Naive thymus-derived CD4-positive, alpha-beta T cell (primary cell): ENCODE measurements at places on chromosomes 2 and 18. TPM values are rescaled to one million over a fixed set of nuclear protein-coding genes. Genes with fewer than 3 reads are reported as not detected.

The GALNT14 gene
- total RNA-seq, result not detected

The DNAH6 gene
- 0.41 and 0.73 TPM in 2 replicates for total RNA-seq

The PSMA8 gene
- 0.19 TPM for total RNA-seq

The LIMS4 gene
- 0.29 and 0.46 TPM in 2 replicates for total RNA-seq

The DPP4 gene
- total RNA-seq, result 48.9 TPM

The OTOS gene
- not detected for total RNA-seq

The TTC32 gene
- 44.9 TPM for total RNA-seq

DNA sequence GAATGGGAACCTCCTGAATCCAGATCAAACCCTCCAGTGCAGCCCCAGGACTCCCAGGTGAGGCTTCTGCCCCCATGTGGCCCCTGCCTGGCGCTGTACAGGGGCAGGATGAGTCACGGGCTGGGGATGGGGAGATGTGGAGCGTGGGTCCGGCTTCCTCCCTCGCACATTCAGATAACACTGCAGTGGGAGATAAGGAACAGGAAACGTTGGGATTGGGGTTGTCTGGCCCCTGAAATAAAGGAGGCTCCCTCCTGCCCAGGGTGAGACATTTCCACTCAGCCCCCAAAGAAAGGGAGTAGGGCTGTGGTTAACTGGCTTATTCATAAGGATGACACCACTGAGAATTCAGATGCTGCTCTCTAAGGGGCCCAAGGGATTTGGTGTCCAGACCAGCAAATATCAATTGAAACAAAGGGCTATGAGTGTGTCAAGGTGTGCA, 30.7 kb downstream of the IGFBP5 start:
- no peaks in the 10 kb centered on the region for H3K36me3 ChIP-seq
- no peaks in the 10 kb centered on the region for H3K4me1 ChIP-seq
- DNase-seq, result no peak

GRCh38 chr2:201263779-201264178, 3.4 kb downstream of the CASP8 start:
- H3K27ac ChIP-seq, result peak overlapping the region; percentile 64
- H3K4me3 ChIP-seq, result peak overlapping the region; percentile 48
- no peak for DNase-seq

GRCh38 chr2:4291430-4291829, 588.1 kb downstream of the DCDC2C start:
- H3K4me1 ChIP-seq, result no peaks in the 10 kb centered on the region
- H3K27me3 ChIP-seq, result no peaks in the 10 kb centered on the region
- no peak for DNase-seq
- no peak overlapping the region for H3K4me3 ChIP-seq

DNA sequence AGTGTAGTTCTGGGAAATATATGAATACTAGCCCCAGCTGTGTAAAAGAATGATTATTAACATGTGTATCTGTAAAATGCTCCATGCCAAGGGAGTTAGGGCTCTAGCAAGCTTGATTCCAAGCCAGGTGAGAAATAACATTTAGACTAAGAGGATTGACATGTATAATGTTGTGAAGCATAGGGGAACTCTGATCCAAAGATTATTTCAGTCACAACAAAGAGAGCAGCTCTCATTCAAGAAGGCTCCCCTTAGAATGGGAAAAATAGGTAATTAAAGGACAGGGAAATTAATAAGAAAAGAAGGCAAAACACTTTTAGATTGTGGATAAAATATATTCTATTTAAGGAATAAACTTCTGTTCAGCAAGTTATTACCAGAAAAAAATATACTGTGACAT, 347.3 kb upstream of the CDH7 start:
- no peak for DNase-seq
- H3K27ac ChIP-seq, result no peak overlapping the region
- H3K36me3 ChIP-seq, result no peaks in the 10 kb centered on the region
- no peak overlapping the region for H3K4me3 ChIP-seq
- H3K27me3 ChIP-seq, result no peaks in the 10 kb centered on the region
- no peaks in the 10 kb centered on the region for H3K4me1 ChIP-seq

GRCh38 chr2:136985044-136985443, 219.7 kb downstream of the THSD7B start:
- no peaks in the 10 kb centered on the region for H3K36me3 ChIP-seq
- no peaks in the 10 kb centered on the region for H3K27me3 ChIP-seq
- no peaks in the 10 kb centered on the region for H3K4me1 ChIP-seq
- no peak for DNase-seq
- H3K27ac ChIP-seq, result no peak overlapping the region
- no peak overlapping the region for H3K4me3 ChIP-seq

- no peaks in the 10 kb centered on the region for H3K27me3 ChIP-seq
- no peaks in the 10 kb centered on the region for H3K36me3 ChIP-seq
- H3K4me1 ChIP-seq, result no peaks in the 10 kb centered on the region
- no peak overlapping the region for H3K27ac ChIP-seq
These were observed 108.5 kb downstream of the CTAGE1 start for GRCh38 chr18:22309191-22309590.

DNA sequence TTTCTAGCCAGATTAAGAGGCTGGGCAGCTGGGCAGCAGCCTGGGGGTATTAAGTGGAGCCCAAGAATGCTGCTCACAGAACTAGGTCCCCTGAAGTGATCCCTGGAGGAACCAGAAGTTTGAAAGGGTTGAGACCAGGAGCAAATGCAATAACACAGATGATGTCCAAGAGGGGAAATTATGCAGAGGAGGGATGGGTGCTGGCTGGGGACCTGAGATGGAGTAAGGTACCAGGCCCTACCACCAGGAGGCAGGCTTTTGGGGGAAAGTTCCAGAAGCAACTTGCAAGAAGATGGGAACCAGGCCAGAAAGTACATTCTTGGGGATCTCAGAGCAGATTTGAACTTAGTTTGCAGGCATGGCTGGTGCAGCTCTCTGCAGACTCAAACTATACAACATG, 175.1 kb downstream of the NCK2 start:
- no peak for DNase-seq
- H3K4me1 ChIP-seq, result no peaks in the 10 kb centered on the region
- no peak overlapping the region for H3K27ac ChIP-seq

DNA sequence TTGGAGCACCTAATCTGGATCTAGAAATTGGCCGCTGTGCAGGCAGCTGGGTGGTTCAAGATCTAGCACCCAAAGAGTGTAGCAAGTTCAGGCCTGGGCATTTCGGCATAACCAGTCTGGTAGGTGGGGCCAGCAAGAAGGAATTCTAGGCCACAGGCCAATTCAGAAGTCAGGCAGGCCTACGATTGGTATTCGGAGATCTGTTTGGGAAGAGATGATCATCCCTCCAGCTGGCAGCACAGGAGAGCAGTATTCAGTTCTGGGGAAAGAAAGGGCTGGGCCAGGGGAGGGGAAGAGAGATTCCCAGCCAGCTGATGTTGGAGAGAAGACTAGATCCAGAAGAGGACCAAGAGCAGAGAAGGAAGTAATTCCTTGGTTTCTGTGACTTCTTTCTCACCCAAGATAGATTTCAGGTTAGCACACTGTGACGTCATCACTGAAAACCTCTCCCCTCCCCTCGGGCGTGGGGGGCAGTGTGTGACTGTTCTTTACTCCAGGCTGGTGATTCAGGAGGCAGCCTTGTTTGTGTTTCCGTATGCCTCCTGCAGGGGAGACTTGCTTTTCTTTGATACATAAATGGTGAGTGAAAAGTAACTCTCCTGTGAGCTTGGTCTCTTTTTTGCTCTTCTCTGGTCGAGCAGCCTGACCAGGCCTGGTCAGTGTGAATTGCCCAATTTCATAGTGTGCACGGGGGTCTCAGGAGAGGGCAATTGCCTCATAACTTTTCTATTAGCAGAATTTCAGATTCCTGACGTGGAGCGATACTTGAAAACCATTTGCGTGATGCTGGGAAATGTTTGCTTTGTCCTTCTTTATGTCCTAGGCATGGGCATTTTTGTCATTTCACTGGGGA, 61.1 kb downstream of the MEIS1 start:
- no peaks in the 10 kb centered on the region for H3K27me3 ChIP-seq
- no peak overlapping the region for H3K4me3 ChIP-seq
- no peak overlapping the region for H3K27ac ChIP-seq
- H3K4me1 ChIP-seq, result no peaks in the 10 kb centered on the region
- no peaks in the 10 kb centered on the region for H3K36me3 ChIP-seq
- DNase-seq, result no peak

- no peaks in the 10 kb centered on the region for H3K4me1 ChIP-seq
- no peak for DNase-seq
- H3K27ac ChIP-seq, result no peak overlapping the region
- H3K4me3 ChIP-seq, result no peak overlapping the region
- H3K36me3 ChIP-seq, result no peaks in the 10 kb centered on the region
These were observed 70.2 kb upstream of the DOK6 start for GRCh38 chr18:69330385-69331005.

DNA sequence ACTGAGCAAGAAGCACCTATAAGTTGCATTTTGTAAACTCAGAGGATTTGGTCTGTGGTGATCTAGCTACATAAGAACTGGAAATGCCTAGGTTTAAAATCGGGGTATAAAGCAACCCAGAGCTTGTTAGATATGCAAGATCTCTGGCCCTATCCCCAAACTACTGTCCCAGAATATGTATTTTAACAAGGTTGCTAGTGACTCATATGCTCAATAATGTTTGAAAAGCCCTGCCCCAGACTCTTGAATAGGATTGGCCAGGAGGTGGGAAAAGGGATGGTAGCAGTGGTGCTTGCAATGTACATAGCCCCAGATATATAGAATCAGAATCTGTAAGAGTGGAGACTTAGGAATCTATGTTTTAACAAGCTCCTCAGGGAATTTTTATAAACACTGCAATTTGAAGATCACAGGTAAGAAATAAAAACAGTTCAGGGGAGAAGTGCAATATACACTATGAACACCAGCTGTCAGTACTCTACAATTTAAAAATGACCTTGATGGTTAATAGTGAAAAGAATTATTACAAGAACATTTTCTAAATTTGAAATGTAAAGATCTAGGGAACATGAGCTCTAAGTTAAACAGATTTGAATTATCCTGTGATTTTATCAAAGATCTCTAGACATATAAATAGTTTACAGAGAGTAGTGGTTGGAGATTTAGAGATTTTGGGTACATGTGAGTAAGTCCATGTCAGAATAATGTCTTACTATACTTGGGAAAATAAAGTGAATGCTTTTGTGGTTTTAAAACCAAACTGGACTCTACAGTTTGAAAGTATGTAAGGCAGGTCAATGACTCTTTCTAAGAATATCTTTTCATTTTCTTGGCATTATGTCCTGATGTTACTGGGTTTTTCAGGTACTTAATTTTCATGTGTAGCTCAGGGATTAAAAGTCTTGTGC, 7.7 kb upstream of the MMADHC start:
- H3K4me3 ChIP-seq, result no peak overlapping the region
- H3K36me3 ChIP-seq, result no peaks in the 10 kb centered on the region
- H3K27me3 ChIP-seq, result no peaks in the 10 kb centered on the region
- H3K27ac ChIP-seq, result no peak overlapping the region
- DNase-seq, result no peak

- H3K27me3 ChIP-seq, result no peaks in the 10 kb centered on the region
- H3K36me3 ChIP-seq, result no peaks in the 10 kb centered on the region
- peaks cover 36% of the 10 kb centered on the region for H3K4me1 ChIP-seq
- H3K4me3 ChIP-seq, result no peak overlapping the region
These were observed 144.7 kb downstream of the TRIB2 start for GRCh38 chr2:12861344-12861930.

GRCh38 chr2:36413218-36413617, 57.6 kb downstream of the CRIM1 start:
- no peak for DNase-seq
- H3K4me1 ChIP-seq, result no peaks in the 10 kb centered on the region
- no peak overlapping the region for H3K27ac ChIP-seq
- no peaks in the 10 kb centered on the region for H3K36me3 ChIP-seq

DNA sequence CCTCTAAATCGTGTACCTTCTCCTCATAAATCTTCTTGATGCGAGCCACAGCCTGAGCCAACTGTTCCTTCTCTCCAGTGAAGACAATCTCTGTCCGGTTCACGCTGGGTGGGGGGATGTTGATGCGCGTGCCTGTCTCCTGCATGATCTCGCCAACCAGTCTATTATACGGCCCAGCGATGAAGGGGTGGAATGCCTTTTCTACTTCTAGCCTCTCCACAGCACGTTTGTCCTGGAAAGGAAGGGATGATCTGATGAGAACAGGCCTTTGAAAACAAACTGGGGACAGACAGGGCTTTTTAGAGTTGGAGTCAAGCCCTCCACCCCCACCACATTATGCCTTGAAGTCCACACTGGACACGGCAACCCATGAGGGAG, 59.3 kb downstream of the HDLBP start:
- H3K36me3 ChIP-seq, result peaks cover 29% of the 10 kb centered on the region
- no peak for DNase-seq
- H3K27me3 ChIP-seq, result no peaks in the 10 kb centered on the region
- H3K4me1 ChIP-seq, result no peaks in the 10 kb centered on the region

GRCh38 chr2:220166616-220167015, 539.2 kb downstream of the SLC4A3 start:
- H3K27ac ChIP-seq, result no peak overlapping the region
- no peaks in the 10 kb centered on the region for H3K27me3 ChIP-seq
- H3K36me3 ChIP-seq, result no peaks in the 10 kb centered on the region
- H3K4me3 ChIP-seq, result no peak overlapping the region

GRCh38 chr2:118576109-118576855, 271.2 kb downstream of the EN1 start:
- no peak overlapping the region for H3K4me3 ChIP-seq
- DNase-seq, result no peak
- H3K27ac ChIP-seq, result no peak overlapping the region
- H3K27me3 ChIP-seq, result no peaks in the 10 kb centered on the region
- H3K36me3 ChIP-seq, result no peaks in the 10 kb centered on the region

- no peak overlapping the region for H3K27ac ChIP-seq
- no peak overlapping the region for H3K4me3 ChIP-seq
These were observed 227.7 kb downstream of the LRRTM4 start for GRCh38 chr2:77294474-77294873.

- no peak overlapping the region for H3K27ac ChIP-seq
- H3K36me3 ChIP-seq, result no peaks in the 10 kb centered on the region
- H3K27me3 ChIP-seq, result no peaks in the 10 kb centered on the region
- DNase-seq, result no peak
- H3K4me3 ChIP-seq, result no peak overlapping the region
- H3K4me1 ChIP-seq, result no peaks in the 10 kb centered on the region
These were observed 748.7 kb upstream of the CHAC2 start for GRCh38 chr2:53018825-53019425.

DNA sequence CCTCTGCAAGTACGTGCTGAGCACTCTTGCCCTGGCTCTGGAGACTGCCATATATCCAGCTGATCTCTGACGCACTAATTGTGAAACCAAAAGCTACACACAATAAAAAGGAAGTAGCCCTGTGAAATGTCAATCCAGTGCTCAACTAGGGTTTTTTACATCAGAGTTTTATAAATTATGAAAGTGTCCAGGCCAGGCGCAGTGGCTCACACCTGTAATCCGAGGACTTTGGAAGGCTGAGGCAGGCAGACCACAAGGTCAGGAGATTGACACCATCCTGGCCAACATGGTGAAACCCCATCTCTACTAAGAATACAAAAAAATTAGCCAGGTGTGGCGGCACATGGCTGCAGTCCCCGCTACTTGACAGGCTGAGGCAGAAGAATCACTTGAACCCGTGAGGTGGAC, 24.5 kb upstream of the PEX13 start:
- no peaks in the 10 kb centered on the region for H3K27me3 ChIP-seq
- H3K4me3 ChIP-seq, result peak overlapping the region; percentile 16
- no peaks in the 10 kb centered on the region for H3K36me3 ChIP-seq
- DNase-seq, result no peak

- DNase-seq, result peak; percentile 83
- peaks cover 39% of the 10 kb centered on the region for H3K4me1 ChIP-seq
- H3K27me3 ChIP-seq, result no peaks in the 10 kb centered on the region
These were observed at the start of gene SP140 for GRCh38 chr2:230225486-230225885. SP140 (plus strand) TSS chr2:230225736; CDS start chr2:230225845, 109 bp downstream.

- H3K4me3 ChIP-seq, result no peak overlapping the region
- no peaks in the 10 kb centered on the region for H3K4me1 ChIP-seq
- H3K27me3 ChIP-seq, result no peaks in the 10 kb centered on the region
- H3K27ac ChIP-seq, result no peak overlapping the region
- no peaks in the 10 kb centered on the region for H3K36me3 ChIP-seq
These were observed 223.5 kb downstream of the PIK3C3 start for GRCh38 chr18:42178376-42179080.
